GM23248 (cell line): ENCODE measurements at places on chromosomes 5 and 9. TPM values are rescaled to one million over a fixed set of nuclear protein-coding genes. Genes with fewer than 3 reads are reported as not detected.

The CCDC183 gene
- total RNA-seq = 0.76 TPM in 1 of 2 replicates, not detected in the other

The LIFR gene
- total RNA-seq = 6.9 and 16.4 TPM in 2 replicates

The MRPS30 gene
- 47.2 and 53.7 TPM in 2 replicates for total RNA-seq

The CCNJL gene
- total RNA-seq = 0.43 TPM in 1 of 2 replicates, not detected in the other

The GRXCR2 gene
- total RNA-seq = not detected in 2 replicates

The PTGS1 gene
- total RNA-seq = 39.6 and 51.5 TPM in 2 replicates

The LMAN2 gene
- total RNA-seq = 313 and 389 TPM in 2 replicates

The INSL6 gene
- total RNA-seq = not detected in 2 replicates

The NDOR1 gene
- 12.1 and 12.4 TPM in 2 replicates for total RNA-seq

The UGT3A2 gene
- total RNA-seq = not detected in 2 replicates

The TMEM174 gene
- total RNA-seq = not detected in 2 replicates

The PCDHB15 gene
- total RNA-seq = 2.7 and 2.8 TPM in 2 replicates

The IFNA5 gene
- not detected in 2 replicates for total RNA-seq

The MYMK gene
- not detected in 2 replicates for total RNA-seq
